Osteoblast (primary cell): ENCODE measurements at places on chromosomes 5 and 9. TPM values are rescaled to one million over a fixed set of nuclear protein-coding genes. Genes with fewer than 3 reads are reported as not detected.
A peak's percentile ranks its signal among the peaks of the same experiment; 100 is the strongest.

DNA sequence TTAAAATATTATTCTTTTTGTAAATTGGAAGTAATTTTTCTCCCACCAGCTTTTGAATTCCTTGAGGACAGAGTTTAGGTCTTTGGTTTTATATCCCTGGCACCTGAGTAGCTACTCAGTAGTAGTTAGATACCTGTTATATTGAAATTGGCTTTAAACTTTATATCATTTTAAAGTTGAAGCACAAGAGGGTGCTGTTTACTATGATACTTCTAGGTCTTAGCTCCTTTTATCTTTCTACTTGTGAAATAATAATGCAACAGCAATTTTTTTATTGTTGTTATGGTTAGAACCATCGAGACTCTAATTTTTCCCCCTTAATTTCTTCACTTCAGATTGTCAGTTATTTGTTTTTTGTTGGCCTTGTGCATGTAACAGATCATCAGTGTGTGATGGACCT, 46.3 kb downstream of the AP3S1 start:
- no peak overlapping the region for H3K4me3 ChIP-seq
- H3K27me3 ChIP-seq = no peaks in the 10 kb centered on the region
- no peaks in the 10 kb centered on the region for H3K36me3 ChIP-seq
- peaks cover 4% of the 10 kb centered on the region for H3K4me1 ChIP-seq
- no peak for DNase-seq
- no peak overlapping the region for H3K27ac ChIP-seq

DNA sequence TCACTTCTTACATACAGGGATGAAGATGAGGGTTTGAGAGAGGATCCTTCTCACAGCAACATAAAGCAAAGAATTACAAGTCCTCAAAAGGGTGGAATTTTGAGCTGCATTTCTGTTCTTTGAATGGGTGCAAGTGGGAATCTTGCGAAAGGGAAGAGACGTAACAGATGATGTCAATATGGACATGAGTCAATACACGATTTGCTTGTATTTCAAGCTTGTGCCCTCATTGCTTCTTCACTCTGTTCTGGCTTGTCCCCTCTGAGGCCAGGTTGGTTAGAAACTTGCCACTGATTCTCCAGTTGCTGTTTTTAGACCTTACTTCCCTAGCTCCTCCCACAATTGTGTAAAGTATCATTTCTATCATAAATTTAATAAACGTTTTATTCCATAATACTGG, 104.8 kb upstream of the CLINT1 start:
- no peak for DNase-seq
- no peaks in the 10 kb centered on the region for H3K27me3 ChIP-seq
- H3K36me3 ChIP-seq = no peaks in the 10 kb centered on the region
- no peaks in the 10 kb centered on the region for H3K4me1 ChIP-seq

GRCh38 chr9:2018764-2019558, 3.8 kb downstream of the SMARCA2 start:
- H3K4me3 ChIP-seq = peak overlapping the region; percentile 78
- H3K27ac ChIP-seq = peak overlapping the region; percentile 73
- DNase-seq = no peak
- H3K27me3 ChIP-seq = no peaks in the 10 kb centered on the region

GRCh38 chr9:115922444-115922843, 231.1 kb upstream of the PAPPA start:
- no peak overlapping the region for H3K4me3 ChIP-seq
- DNase-seq = no peak
- H3K27ac ChIP-seq = no peak overlapping the region
- peaks cover 29% of the 10 kb centered on the region for H3K4me1 ChIP-seq

- peaks cover 24% of the 10 kb centered on the region for H3K4me1 ChIP-seq
- H3K4me3 ChIP-seq = no peak overlapping the region
- no peaks in the 10 kb centered on the region for H3K36me3 ChIP-seq
- no peaks in the 10 kb centered on the region for H3K27me3 ChIP-seq
Measured at GRCh38 chr9:116144555-116144954, 9.0 kb upstream of the PAPPA start.

DNA sequence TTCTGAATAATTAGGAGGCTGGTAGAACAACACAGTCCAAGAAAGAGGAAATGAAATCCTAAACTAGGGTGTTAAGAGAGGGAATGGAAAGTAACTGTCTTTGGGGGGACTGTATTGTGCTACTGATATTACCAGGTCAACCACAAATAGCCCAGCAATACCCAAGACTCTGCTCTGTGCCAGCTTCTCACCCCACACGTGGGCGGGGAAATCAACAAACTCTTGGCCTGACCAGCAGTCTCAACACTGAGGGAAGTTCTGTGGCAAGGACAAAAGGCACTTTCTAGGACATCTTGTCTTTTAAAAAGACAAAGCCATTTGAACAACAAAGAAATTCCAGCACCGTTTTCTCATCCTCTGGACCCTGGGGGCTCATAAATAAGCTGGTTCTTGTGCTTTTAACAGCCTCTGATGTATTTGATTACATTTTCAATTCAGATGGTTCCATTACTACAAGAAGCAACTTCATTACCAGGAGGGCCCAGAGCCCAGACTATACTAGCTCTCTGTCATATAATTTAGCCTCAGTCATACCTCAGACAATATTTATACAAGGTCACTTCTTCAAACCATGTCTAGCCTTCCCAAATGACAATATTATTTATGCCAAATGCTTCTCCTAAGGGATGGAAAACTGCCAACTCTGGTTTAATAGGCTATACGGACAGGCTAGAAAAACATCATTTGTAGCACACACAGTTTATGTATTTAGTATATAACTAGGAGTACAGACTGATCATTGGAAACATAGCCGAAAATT, 297.8 kb downstream of the CWC27 start:
- peaks cover 29% of the 10 kb centered on the region for H3K4me1 ChIP-seq
- H3K36me3 ChIP-seq = no peaks in the 10 kb centered on the region
- peak overlapping the region; percentile 10 for H3K4me3 ChIP-seq

GRCh38 chr9:93978551-93978950, 23.4 kb upstream of the BARX1 start:
- no peaks in the 10 kb centered on the region for H3K27me3 ChIP-seq
- DNase-seq = no peak

GRCh38 chr9:100317706-100318105, 35.0 kb downstream of the TEX10 start:
- H3K36me3 ChIP-seq = peaks cover 21% of the 10 kb centered on the region
- no peak overlapping the region for H3K27ac ChIP-seq
- no peak for DNase-seq

DNA sequence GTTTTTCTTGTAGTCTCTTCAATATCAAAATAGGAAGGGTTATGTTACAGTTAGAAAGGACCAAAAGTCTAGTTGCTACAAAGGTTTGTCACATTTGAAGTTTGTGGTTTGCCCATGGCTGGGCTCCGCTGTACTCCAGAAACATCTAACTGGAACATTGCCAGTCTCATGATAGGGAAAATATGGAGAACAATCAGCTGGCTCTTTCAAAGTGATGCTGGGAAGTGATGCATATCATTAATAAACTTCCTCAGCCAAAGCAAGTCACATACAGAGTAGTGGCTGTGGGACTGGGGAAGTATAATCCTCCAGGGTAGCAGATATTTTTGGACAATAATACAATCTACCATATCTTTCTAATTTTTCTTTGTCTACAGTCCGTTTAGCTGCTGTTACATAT, 8.8 kb downstream of the BTF3 start:
- no peak overlapping the region for H3K27ac ChIP-seq
- DNase-seq = no peak
- no peaks in the 10 kb centered on the region for H3K27me3 ChIP-seq
- H3K4me3 ChIP-seq = no peak overlapping the region

- H3K4me1 ChIP-seq = no peaks in the 10 kb centered on the region
- peaks cover 5% of the 10 kb centered on the region for H3K36me3 ChIP-seq
- H3K27me3 ChIP-seq = no peaks in the 10 kb centered on the region
- H3K4me3 ChIP-seq = no peak overlapping the region
Measured at GRCh38 chr5:138960145-138960692, 85.1 kb upstream of the LRRTM2 start.

DNA sequence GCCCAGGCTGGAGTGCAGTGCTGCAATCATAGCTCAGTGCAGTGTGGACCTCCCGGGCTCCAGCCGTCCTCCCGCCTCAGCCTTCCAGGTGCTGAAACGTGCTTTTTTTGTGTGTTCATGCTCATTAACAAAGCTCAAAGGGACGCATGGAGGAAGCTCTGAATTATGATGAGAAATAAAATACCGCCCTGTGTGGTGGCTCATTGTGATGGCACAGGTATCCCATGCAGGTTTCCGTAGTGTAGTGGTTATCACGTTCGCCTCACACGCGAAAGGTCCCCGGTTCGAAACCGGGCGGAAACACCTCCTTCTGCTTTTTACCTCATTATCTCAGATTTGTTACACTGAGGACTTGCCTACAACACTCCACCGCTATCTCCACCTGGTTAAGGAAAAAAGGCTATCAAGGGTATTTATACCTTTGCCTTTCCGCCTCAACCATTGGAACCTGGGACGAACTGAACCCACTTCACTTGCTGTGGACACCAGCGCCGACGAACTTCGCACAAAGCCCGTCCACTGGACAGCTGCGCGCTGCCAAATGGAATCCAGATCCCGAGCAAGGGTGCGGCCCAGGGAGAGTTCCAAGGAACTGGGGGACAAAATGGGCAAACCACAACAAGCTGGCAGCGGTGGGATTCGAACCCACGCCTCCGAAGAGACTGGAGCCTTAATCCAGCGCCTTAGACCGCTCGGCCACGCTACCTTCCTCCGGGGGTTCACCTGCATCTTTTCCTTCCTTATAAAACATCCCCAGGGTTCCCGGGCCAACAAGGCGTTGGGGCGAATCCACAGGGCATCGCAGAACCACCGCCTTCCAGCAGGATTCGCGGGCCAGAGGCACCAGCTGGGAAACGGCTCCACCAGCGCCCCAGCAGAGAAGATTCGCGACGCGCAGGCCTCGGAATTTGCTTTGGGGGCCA, 26.3 kb downstream of the OR2V2 start:
- no peak overlapping the region for H3K27ac ChIP-seq
- peak; percentile 84 for DNase-seq
- H3K4me3 ChIP-seq = peak overlapping the region; percentile 31
- no peaks in the 10 kb centered on the region for H3K36me3 ChIP-seq
- H3K4me1 ChIP-seq = peaks cover 17% of the 10 kb centered on the region

DNA sequence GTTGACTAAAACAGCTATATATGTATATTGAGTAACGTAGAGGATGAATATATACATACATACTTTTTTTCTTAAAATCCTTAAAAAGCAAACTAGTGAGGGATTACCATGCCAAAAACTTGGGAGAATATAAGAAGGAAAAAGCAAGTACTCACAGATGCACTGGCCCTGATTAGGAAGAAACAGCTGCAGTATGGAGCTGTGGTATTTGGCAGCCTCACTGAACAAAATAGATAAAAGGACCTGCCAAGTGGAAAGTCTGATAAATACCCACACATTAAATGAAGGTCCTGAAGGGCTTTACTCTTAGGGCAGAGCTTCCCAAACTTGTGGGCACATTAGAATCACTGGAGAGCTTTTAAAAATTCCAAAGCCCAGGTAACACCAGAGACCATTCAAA, 80.6 kb downstream of the FEM1C start:
- H3K4me1 ChIP-seq = peaks cover 35% of the 10 kb centered on the region
- no peak overlapping the region for H3K27ac ChIP-seq
- no peak for DNase-seq

GRCh38 chr5:71907001-71907588, 188.0 kb downstream of the CARTPT start:
- no peak overlapping the region for H3K27ac ChIP-seq
- H3K4me1 ChIP-seq = no peaks in the 10 kb centered on the region
- no peak overlapping the region for H3K4me3 ChIP-seq
- no peak for DNase-seq
- no peaks in the 10 kb centered on the region for H3K36me3 ChIP-seq

GRCh38 chr5:158313027-158313732, 454.2 kb upstream of the CLINT1 start:
- no peaks in the 10 kb centered on the region for H3K4me1 ChIP-seq
- H3K27ac ChIP-seq = no peak overlapping the region
- H3K36me3 ChIP-seq = no peaks in the 10 kb centered on the region
- H3K27me3 ChIP-seq = peaks cover 13% of the 10 kb centered on the region

DNA sequence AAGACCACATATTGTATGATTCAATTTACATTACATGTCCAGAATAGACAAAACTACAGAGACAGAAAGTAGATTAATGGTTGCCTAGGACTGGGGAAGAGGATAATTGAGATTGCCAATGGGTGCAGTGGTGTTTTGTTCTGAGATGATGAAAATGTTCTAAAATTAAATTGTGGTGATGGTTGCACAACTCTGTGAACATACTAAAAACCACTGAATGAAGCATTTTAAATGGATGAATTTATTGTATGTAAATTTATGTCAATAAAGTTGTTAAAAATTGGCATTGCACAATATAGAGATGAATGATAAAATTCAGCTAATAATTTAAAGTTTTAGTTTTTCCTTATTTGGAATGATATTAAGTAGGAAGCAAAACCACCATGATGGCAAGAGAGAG, 109.5 kb upstream of the NR4A3 start:
- DNase-seq = no peak
- H3K4me3 ChIP-seq = no peak overlapping the region
- no peaks in the 10 kb centered on the region for H3K36me3 ChIP-seq
- H3K4me1 ChIP-seq = no peaks in the 10 kb centered on the region
- no peak overlapping the region for H3K27ac ChIP-seq

DNA sequence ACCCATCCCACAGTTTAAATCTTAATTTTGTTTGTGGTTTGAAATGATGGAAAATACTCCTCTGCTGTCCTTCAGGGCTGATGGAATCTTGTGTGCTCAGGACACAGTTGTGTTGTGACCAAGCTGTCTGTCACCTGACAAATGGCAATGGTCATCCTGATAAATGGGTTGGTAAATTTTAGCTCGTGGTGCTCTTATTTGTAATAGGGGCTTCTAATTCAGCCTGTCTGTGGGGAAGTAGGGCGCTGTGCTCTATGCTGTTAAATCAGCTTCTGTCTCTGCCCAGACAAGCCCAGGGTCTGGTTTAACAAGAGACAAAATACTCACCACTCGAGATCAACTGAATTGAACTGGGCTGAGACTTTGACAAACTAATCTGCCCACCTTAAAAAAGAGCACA, 4.5 kb downstream of the LRRTM2 start:
- peak overlapping the region; percentile 58 for H3K27ac ChIP-seq
- no peak for DNase-seq
- H3K4me3 ChIP-seq = no peak overlapping the region
- no peaks in the 10 kb centered on the region for H3K27me3 ChIP-seq

DNA sequence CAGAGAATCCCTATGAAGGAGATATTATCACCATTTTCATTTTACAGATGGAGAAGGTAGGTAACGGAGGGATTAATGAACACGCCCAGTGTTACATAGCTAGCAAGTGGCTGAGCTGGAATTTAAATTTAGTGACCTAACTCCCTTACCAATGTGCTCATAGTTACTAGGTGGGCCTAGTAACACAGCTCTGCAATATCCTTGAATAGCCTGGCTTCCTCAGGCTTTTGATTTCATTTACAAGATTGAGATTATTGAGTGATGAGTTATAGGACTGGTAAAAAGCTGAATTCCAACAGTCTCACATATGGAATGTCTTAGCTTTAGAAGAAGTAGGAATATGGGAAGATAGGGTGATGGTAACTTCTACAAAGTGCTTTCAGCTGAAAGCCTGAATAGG, 336.3 kb upstream of the KIF2A start:
- no peak for DNase-seq
- no peaks in the 10 kb centered on the region for H3K4me1 ChIP-seq
- no peak overlapping the region for H3K4me3 ChIP-seq
- H3K27ac ChIP-seq = no peak overlapping the region

MAP1B gene
- total RNA-seq = 123 and 164 TPM in 2 replicates

LMX1B gene
- total RNA-seq = under 0.01 TPM in 2 replicates

ZCCHC9 gene
- 22.1 and 23.3 TPM in 2 replicates for total RNA-seq

MED7 gene
- total RNA-seq = 11.6 and 12.1 TPM in 2 replicates

PKD2L2 gene
- total RNA-seq = under 0.01 TPM in 1 of 2 replicates, not detected in the other

CNTNAP3B gene
- total RNA-seq = 15.0 and 30.8 TPM in 2 replicates

TEX48 gene
- not detected in 2 replicates for total RNA-seq

LCN6 gene
- not detected in 2 replicates for total RNA-seq

SYNPO gene
- total RNA-seq = 2.7 and 4.0 TPM in 2 replicates

PCDHA4 gene
- 0.72 and 0.88 TPM in 2 replicates for total RNA-seq

GPR150 gene
- 0.29 and 0.36 TPM in 2 replicates for total RNA-seq

SV2C gene
- not detected in 2 replicates for total RNA-seq

STXBP1 gene
- total RNA-seq = 19.9 and 23.0 TPM in 2 replicates

PRRT1B gene
- not detected in 2 replicates for total RNA-seq
